GOT3 (cell line): ENCODE measurements at places on chromosomes 11 and 22.

- DNase-seq, result no peak
Observed at GRCh38 chr11:29913352-29913751, 103.5 kb downstream of the KCNA4 start.

DNA sequence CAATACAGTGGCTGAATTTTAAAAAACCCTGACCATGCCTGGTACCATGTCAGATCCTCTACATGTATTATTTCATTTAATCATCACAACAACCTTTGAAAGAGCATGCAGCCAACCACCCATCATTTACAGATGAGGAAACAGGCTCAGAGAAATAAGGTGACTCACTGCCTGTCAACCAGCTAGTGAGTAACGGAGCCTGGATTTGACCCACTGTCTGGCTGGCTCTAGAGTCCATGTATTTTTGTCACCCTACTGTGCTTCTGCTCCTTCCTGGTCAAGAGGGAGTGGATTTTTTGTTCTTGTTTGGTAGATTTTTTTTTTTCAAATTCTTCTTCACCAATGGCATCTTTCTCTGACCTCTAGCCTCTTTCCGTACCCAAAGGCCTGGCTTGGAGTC is 77.4 kb downstream of the CWC15 start:
- no peak for DNase-seq

- DNase-seq, result no peak
Observed at GRCh38 chr11:46840116-46840515, 6.0 kb downstream of the CKAP5 start.

DNA sequence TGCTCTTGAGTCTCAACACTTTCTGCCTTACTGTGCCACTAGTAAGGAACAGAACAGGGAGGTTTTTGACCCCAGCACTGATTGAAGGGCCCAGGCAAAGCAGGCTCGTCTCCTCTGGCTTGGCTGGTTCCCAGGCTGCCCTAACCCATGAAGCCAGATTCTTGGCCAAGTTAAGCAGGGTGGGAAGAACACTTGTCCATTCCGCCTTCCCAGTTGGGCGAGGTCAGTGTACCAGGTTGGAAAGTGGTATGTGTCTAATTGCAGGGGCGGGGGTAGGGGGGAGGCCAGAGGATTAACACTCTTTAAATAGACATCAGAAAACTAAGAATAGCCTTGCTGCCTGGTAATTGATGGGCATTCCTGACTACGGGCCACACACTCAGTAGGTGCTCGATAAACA is 14.4 kb downstream of the TIMP3 start:
- DNase-seq, result no peak

GRCh38 chr22:39106326-39106725 is 9.3 kb downstream of the APOBEC3H start:
- DNase-seq, result no peak

- DNase-seq, result no peak
Observed at GRCh38 chr11:8442301-8442700, 151.7 kb downstream of the STK33 start.

DNA sequence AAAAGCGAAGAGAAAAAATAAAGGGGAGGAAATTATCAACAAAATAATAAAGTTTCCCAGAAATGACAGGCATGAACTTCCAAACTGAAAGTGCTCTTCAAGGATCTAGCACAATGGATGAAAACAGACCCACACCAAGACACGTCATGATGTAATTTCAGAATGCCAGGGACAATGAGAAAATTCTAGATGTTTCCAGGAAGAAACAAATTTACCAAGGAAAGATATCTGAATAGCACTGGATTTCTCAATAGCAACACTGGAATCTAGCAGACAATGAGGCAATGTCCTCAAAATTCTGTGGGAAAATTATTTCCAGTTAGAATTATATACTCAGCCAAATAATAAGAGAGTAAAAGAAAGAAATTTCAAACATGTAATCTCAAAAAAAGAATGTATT is 46.0 kb downstream of the DENND5A start:
- no peak for DNase-seq
